ENCODE measurements at places on chromosomes 3 and 15.

DNA sequence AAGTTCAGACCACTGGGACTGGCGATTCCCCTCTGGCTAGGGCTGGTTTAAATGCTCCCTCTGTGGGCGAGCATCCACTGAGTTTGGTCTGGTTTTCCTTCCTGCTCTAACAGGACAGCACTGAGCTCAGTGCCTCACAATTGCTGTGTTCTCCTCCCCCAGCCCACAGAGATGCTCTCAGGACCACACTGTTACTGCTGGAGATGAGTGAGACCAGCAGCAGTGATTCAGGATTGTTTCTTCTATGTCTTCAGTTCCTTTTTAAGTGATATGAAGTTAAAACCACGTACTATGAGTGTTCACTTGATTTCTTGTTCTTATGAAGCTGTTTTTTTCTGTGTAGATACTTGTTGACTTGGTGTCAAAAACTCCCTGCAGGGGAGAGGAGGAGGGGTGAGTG is 180.4 kb upstream of the COL8A1 start:
- DNase-seq: no peak

GRCh38 chr15:25171111-25171811 is 216.5 kb downstream of the SNRPN start:
- DNase-seq: peak; percentile 2

GRCh38 chr3:99638167-99638948 is at the start of gene COL8A1:
COL8A1 (plus strand) TSS chr3:99638594; CDS start chr3:99790683, 152,089 bp downstream.
- peak; percentile 8 for DNase-seq

DNA sequence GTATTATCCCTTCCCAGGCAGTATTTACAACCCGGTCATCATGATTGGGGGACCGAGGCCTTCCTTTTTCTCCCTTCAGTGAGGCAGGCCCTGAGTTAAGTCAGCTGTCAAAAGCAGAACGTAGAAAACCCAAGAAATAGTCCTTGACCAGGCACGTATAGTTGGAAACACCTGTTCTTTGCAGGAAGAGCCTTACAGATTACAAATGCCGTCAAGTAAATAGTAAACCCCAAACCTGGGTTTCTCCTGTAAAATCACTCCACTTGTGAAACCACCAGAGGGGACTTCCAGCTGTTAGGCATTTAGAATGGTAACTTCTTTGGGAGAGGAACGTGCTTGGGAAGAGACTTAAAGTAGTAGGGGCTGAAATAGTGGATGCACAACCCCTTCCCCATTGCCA is 1.0 kb upstream of the BTBD1 start:
- DNase-seq: no peak

GRCh38 chr15:67479781-67480505 is 41.0 kb upstream of the C15orf61 start:
- no peak for DNase-seq

DNA sequence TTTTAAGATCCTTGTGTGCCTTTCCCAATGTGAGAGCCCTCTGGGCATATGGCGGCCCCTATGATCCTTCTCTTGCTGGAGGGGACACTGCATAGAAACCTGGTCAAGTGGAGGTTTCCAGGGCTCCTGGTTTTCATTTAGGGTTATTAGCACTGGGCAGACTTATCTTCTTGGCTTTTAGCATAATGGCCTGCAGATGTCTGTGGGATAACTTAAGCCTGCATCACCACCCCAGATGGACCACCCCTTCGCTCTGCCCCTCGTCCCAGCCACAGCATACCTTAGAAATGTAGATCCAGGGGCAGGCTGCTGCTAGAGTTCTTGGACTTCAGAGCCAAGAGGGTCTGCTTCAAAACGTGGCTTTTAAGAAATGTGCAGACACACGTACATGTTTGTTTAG is 340.3 kb upstream of the CTDSPL start:
- no peak for DNase-seq

DNA sequence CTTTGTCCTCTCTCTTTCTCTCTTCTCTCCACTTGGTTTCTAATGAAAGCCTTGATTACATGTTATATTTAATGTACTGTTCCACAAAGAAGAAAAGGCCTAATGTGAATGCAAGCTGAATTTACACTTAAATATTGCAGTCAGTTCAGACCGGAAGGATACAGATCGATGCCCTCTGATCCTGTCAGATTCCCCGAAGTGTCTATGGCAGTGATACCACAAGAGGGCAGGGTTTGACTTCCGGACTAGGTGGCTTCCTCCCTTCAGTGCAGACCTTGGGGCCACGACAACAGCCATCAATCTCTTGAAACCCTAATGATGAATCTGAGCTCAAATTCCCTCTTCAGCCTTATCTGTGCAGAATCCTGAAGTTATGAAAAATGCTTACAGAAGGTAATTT is 29.5 kb downstream of the AGTR1 start:
- DNase-seq: no peak

DNA sequence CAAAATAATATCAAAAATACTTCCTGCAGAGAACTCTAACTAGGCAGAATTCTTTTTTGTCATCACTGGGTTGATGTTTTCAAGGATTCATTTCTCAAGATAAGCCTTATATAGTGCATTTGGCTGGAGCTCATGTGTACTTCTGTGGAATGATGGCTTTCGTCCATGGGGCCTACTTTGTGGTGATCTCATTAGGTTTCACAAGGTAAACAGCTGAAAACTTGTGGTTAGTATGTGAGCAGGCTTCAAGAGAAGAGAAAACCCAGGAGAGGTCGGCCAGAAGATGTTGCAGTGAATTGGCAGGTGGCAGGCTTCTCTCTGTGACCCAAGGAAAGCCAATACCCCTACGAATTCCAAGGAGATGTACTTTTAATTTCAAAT is 121.4 kb upstream of the PHLDB2 start:
- peak; percentile 88 for DNase-seq

GRCh38 chr3:142929109-142929508 is 34.4 kb downstream of the PAQR9 start:
- no peak for DNase-seq

- no peak for DNase-seq
These were observed 90.6 kb upstream of the UMPS start for GRCh38 chr3:124639406-124640237.
